ENCODE measurements at places on chromosomes 7 and 10. TPM values are rescaled to one million over a fixed set of nuclear protein-coding genes. Genes with fewer than 3 reads are reported as not detected.

- DNase-seq: no peak
- H3K27ac ChIP-seq: no peak overlapping the region
- H3K36me3 ChIP-seq: no peaks in the 10 kb centered on the region
- H3K4me1 ChIP-seq: no peaks in the 10 kb centered on the region
These were observed 7.2 kb upstream of the OGDH start for GRCh38 chr7:44599222-44599621.

- no peaks in the 10 kb centered on the region for H3K4me1 ChIP-seq
- no peaks in the 10 kb centered on the region for H3K27me3 ChIP-seq
- H3K36me3 ChIP-seq: no peaks in the 10 kb centered on the region
These were observed 26.1 kb downstream of the DYNC1I1 start for GRCh38 chr7:95798401-95798930.

- no peak overlapping the region for H3K4me3 ChIP-seq
- H3K4me1 ChIP-seq: peaks cover 25% of the 10 kb centered on the region
- no peak for DNase-seq
- H3K27me3 ChIP-seq: no peaks in the 10 kb centered on the region
These were observed 311.9 kb downstream of the MDFIC start for GRCh38 chr7:115233809-115234208.

- H3K27me3 ChIP-seq: no peaks in the 10 kb centered on the region
- H3K4me3 ChIP-seq: no peak overlapping the region
- peaks cover 4% of the 10 kb centered on the region for H3K4me1 ChIP-seq
- no peak for DNase-seq
These were observed 185.0 kb upstream of the THSD7A start for GRCh38 chr7:12017046-12017445.

DNA sequence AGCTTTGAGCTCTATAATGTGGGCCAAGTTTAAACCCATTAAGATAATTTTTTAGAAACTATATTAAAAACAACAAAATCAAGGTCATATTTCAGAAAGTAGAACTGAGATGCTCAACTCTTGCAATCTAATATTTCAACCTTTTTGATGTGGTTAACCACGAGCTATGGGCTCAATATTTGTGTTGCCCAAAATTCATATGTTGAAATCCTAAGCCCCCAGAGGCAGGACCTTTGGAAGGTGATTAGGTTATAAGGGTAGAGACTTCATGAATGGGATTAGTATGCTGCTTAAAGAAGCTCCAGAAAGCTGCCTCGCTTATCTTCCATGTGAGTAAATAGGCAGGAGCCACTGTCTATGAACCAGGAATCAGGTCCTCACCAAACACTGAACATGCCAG lies 284.4 kb downstream of the CRPPA start:
- H3K27ac ChIP-seq: no peak overlapping the region
- no peak for DNase-seq
- 0 out of 2 replicates have a peak, but pooled peaks cover 4% of the 10 kb centered on the region for H3K4me1 ChIP-seq
- H3K4me3 ChIP-seq: no peak overlapping the region
- H3K27me3 ChIP-seq: no peaks in the 10 kb centered on the region

DNA sequence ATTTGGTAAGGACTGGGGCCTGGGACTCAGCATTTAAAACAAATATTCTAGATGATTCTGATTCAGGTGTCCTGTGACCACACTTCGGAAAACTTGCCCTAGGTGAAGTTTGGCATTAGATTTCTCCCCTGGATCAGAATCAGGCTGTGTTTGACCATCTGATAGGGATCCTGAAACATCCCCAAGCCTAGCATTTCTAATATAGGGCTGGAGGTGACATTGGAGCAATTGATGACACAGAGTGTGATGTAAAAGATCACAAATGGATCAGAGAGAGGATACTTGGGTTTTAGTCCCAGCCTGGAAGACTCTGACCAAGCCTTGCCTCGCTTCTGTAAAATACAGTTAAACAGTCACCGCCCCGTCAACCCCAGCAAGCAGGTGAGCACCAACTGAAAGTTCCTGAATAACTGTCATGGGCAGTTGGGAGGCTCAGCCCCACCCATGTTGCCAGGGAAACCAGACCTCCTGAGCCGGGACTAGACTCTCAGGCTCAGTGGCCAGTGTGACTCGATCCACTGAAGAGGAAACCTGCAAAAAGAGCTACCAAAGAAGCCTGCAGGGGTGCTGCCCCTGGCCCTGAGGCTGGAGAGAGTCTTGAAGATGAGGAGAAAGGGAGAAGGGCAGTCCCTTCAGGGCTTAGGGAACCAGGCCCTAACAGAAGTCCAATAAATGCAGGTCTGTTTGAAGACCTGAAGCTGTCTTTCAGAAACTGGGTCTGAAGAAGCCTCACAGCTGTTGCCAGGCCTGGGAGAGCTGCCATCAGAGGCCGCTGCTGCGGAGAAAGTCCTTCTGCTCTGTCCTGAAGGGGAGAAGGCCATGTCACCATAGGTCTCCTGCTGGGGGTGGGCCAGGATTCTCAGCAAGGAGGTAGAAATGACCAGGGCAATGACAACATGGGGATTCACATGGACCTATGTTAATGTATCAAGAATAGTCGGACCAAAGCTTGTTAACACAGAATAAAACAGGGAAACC lies 126.1 kb upstream of the KCNMA1 start:
- DNase-seq: peak; percentile 52
- H3K4me3 ChIP-seq: no peak overlapping the region
- H3K4me1 ChIP-seq: no peaks in the 10 kb centered on the region
- no peaks in the 10 kb centered on the region for H3K27me3 ChIP-seq
- H3K27ac ChIP-seq: no peak overlapping the region
- H3K36me3 ChIP-seq: no peaks in the 10 kb centered on the region

GRCh38 chr10:81784111-81784597 lies 90.8 kb upstream of the NRG3 start:
- no peaks in the 10 kb centered on the region for H3K36me3 ChIP-seq
- no peaks in the 10 kb centered on the region for H3K4me1 ChIP-seq
- DNase-seq: no peak
- no peaks in the 10 kb centered on the region for H3K27me3 ChIP-seq
- no peak overlapping the region for H3K27ac ChIP-seq

- no peaks in the 10 kb centered on the region for H3K27me3 ChIP-seq
- H3K27ac ChIP-seq: no peak overlapping the region
- H3K4me1 ChIP-seq: peaks cover 14% of the 10 kb centered on the region
- H3K36me3 ChIP-seq: no peaks in the 10 kb centered on the region
- no peak overlapping the region for H3K4me3 ChIP-seq
These were observed 394.9 kb downstream of the DGKB start for GRCh38 chr7:14507617-14508016.

DNA sequence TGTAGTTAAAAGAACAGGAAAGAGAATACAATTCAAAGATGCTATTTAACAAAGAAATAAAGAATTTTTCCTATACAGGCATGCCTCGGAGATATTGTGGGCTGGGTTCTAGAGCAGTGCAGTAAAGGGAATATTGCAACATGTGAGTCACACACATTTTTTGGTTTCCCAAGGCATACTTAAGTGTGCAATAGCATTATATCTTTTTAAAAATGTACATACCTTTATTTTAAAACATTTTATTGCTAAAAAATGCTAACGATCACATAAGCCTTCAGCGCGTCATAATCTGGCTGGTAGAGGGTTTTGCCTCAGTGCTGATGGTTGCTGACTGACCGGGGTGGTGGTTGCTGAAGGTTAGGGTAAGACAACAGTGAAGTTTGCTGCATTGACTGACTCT lies 54.4 kb downstream of the ESYT2 start:
- no peak overlapping the region for H3K27ac ChIP-seq
- H3K4me1 ChIP-seq: no peaks in the 10 kb centered on the region
- peaks cover 19% of the 10 kb centered on the region for H3K36me3 ChIP-seq
- H3K27me3 ChIP-seq: no peaks in the 10 kb centered on the region

- no peak for DNase-seq
- H3K27me3 ChIP-seq: no peaks in the 10 kb centered on the region
- H3K4me3 ChIP-seq: no peak overlapping the region
- no peaks in the 10 kb centered on the region for H3K4me1 ChIP-seq
- no peak overlapping the region for H3K27ac ChIP-seq
- peaks cover 32% of the 10 kb centered on the region for H3K36me3 ChIP-seq
These were observed 26.3 kb downstream of the MKI67 start for GRCh38 chr10:128099901-128100300.

DNA sequence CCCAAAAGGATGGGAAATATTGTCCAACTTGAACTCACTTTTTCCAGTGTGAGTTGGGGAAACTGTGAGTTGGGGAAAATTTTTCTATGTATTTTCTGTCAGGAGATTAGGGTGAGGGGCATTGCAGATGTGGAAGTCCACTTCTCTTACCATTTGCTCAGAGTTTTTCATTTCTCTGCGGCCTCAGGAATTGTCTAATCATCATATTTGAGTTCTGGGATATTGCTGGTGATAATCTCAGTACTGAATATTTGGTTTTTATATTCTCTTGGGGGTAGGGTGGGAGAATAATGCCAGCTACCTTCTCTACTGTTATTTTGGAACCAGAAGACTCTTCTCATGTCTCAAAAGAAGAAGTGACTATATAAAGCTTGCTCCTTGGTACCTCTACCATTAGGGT lies 141.3 kb upstream of the SLC13A1 start:
- no peaks in the 10 kb centered on the region for H3K27me3 ChIP-seq
- no peak for DNase-seq
- H3K27ac ChIP-seq: no peak overlapping the region
- no peaks in the 10 kb centered on the region for H3K4me1 ChIP-seq
- no peak overlapping the region for H3K4me3 ChIP-seq

DNA sequence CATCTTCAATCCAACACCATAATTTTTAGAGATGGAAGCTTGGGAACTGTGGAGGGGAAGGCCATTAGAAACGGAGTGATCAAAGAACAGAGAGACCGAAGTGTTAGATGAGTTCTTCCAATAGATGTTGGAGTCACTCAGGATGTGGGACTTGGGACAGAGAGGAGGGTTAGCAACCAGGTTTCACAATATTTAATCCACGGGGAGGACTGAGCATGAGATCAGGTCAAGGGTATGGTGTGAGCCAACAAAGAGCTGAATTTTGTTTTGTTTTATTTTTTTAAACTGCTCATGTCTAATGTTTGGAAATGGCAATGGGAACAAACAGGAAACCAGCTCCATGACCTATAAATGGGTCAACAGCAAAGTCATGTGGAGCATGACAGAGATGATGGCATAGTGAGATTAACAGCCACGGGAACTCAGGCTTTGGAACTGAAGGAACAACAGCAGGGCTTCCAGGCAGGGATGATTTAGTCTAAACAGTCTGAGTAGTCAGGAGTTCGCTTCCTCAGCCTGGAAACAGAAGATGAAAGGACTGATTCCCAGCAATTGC lies 38.9 kb upstream of the AMPH start:
- 0 out of 2 replicates have a peak, but pooled peaks cover 4% of the 10 kb centered on the region for H3K4me1 ChIP-seq
- H3K36me3 ChIP-seq: no peaks in the 10 kb centered on the region
- H3K27ac ChIP-seq: no peak overlapping the region
- no peak for DNase-seq

DNA sequence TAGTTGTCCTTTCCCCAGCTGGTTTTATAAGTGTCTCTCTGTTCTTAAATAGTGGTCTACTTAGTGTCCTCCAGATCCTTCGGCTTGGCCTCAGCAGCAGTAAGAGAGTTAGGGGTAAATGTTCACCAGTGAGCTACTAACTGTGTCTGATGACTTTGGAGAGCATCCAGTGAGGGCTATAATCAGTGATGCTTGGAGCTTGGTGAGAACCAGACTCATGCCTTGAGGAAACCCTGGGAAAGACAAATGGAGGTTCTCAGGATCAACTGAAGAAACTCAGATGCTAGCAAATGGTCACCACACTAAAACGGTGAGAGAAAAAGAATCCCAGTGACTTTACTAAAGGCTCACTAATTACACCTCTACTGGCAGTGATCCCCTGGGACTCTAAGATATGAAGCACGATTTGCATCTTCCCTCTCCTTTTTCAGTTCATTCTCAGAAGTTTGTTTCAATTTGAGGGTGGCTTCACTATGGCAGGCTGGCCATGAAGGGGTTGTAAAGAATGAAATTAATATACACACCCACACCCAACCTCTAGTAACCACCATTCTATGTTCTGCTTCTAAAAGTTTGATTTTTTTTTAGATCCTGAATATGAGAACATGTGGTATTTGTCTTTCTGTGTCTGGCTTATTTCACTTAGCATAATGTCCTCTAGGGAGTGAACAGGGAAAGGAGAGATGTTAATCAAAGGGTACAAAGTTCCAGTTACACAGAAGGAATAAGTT lies 177.9 kb downstream of the PDE1C start:
- no peak overlapping the region for H3K27ac ChIP-seq
- no peaks in the 10 kb centered on the region for H3K4me1 ChIP-seq
- H3K36me3 ChIP-seq: no peaks in the 10 kb centered on the region
- no peak overlapping the region for H3K4me3 ChIP-seq

DNA sequence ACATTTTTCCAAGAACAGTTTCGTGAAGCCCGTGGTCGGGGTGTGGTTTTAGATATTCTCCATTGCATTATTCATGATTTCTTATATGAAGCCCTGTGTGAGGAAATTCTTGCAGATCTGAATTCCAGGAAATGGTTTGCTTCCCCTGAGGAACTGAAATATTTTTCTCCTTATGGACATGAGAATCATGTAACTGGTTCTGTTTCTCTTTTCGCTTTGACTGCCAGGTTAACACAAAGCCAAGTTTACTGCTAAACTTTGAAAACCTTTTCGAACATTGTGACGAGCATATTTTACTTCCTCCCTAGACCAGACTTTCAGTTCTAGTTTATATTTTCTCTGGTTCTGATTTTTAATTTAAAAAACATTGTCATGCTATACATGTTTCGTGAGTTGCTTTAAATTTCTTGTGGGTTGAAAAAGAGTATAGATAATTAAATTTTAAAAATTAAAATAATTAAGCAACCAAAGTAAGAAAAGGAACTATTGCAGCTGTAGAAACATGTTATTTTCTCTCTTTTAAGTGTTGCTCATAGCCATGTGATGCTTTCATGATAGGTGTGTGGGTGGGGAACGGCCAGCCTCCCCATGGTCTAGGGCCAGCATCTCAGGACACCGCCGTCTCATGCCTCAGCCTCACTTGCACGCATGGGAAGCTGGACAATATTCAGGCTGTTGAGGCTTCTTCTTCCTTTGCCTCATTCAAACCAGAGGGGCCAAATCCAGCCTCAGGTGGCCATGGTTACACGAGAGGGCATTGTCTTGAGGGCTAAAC lies 97.1 kb downstream of the CREB5 start:
- H3K4me1 ChIP-seq: no peaks in the 10 kb centered on the region
- no peaks in the 10 kb centered on the region for H3K36me3 ChIP-seq
- H3K27ac ChIP-seq: no peak overlapping the region
- no peak for DNase-seq
- no peaks in the 10 kb centered on the region for H3K27me3 ChIP-seq

DNA sequence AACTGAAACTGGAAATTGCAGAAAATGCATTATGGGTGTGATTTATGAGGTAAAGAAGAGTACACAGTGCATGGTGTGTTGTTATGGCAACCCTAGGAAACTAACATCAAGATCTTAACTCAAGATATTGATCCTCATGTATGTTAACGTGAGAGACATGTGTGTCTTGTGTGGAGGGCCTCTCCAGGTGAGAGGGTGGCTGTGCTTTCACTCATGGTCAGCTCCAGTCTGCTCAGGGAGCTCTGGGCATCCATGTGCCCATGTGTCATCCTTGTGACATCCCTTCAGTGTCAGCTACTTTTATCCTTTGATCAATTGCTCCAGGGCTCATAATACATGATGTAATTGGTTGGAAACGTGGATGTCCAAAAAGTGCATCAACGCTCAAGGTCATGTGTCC lies 24.9 kb upstream of the INSYN2A start:
- no peak overlapping the region for H3K4me3 ChIP-seq
- no peaks in the 10 kb centered on the region for H3K27me3 ChIP-seq
- H3K27ac ChIP-seq: no peak overlapping the region
- no peak for DNase-seq
- H3K4me1 ChIP-seq: peaks cover 7% of the 10 kb centered on the region
- no peaks in the 10 kb centered on the region for H3K36me3 ChIP-seq

EPHA1 gene
- 46.4 TPM for total RNA-seq

FFAR4 gene
- total RNA-seq: 1.5 TPM

Data from PC-3 (cell line).